ENCODE measurements at places on chromosomes 5 and 9.
A peak's percentile ranks its signal among the peaks of the same experiment; 100 is the strongest.

GRCh38 chr5:4646715-4647375, 493.3 kb upstream of the ADAMTS16 start:
- H3K36me3 ChIP-seq, result no peaks in the 10 kb centered on the region
- DNase-seq, result no peak
- H3K27me3 ChIP-seq, result no peaks in the 10 kb centered on the region
- no peak overlapping the region for H3K4me3 ChIP-seq
- no peaks in the 10 kb centered on the region for H3K4me1 ChIP-seq
- no peak overlapping the region for H3K27ac ChIP-seq

- no peak overlapping the region for H3K27ac ChIP-seq
- peaks cover 18% of the 10 kb centered on the region for H3K4me1 ChIP-seq
- DNase-seq, result peak; percentile 30
- no peak overlapping the region for H3K4me3 ChIP-seq
- H3K36me3 ChIP-seq, result peaks cover 36% of the 10 kb centered on the region
Measured at GRCh38 chr5:111734013-111734412, 23.0 kb downstream of the NREP start.

DNA sequence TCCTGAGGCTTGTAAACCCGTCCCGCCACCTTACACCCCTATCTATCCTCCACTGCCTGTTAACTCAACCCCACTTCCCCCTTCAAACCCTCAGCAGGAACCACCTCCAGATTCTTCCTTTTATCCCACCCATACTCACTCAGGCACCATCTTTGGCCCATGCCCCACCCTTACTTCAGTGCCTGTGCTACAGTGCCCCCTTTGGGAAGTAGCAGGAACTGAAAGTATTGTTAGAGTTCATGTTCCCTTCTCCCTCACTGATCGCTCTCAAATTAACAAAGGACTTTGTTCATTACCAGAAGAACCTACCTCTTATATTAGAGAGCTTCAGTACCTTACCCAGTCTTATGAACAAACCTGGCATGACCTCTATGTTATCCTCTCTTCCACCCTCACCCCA, 92.2 kb upstream of the MOCS2 start:
- no peak overlapping the region for H3K4me3 ChIP-seq
- DNase-seq, result no peak
- no peaks in the 10 kb centered on the region for H3K36me3 ChIP-seq
- no peaks in the 10 kb centered on the region for H3K27me3 ChIP-seq

- DNase-seq, result peak; percentile 85
- H3K4me3 ChIP-seq, result no peak overlapping the region
- H3K27me3 ChIP-seq, result no peaks in the 10 kb centered on the region
- H3K4me1 ChIP-seq, result peaks cover 26% of the 10 kb centered on the region
- H3K27ac ChIP-seq, result peak overlapping the region; percentile 80
- H3K36me3 ChIP-seq, result no peaks in the 10 kb centered on the region
Measured at GRCh38 chr5:143886096-143886495, 74.1 kb downstream of the HMHB1 start.

GRCh38 chr9:124799274-124800006, 22.5 kb downstream of the OLFML2A start:
- peak overlapping the region; percentile 51 for H3K27ac ChIP-seq
- peaks cover 48% of the 10 kb centered on the region for H3K36me3 ChIP-seq
- DNase-seq, result no peak

DNA sequence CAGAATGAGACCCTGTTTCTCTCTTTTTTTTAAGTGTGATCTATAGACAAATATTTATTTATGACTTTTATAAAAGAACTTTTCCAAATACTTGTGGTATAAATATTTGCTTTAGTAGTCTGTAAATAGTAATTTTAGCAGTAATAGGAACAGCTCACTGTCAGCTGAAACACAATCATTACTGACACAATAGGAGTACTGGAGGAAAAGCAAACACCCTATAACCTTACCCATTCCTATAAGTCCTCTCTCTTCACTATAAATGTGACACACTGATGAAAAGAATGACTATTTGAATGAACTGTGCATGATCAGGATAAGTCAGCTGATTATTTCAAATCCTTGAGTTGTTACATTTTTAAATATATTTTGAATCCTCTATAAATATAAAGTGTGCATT, 72.4 kb downstream of the CDH12 start:
- DNase-seq, result no peak
- H3K27ac ChIP-seq, result no peak overlapping the region
- H3K27me3 ChIP-seq, result no peaks in the 10 kb centered on the region
- H3K4me1 ChIP-seq, result no peaks in the 10 kb centered on the region
- H3K4me3 ChIP-seq, result no peak overlapping the region

DNA sequence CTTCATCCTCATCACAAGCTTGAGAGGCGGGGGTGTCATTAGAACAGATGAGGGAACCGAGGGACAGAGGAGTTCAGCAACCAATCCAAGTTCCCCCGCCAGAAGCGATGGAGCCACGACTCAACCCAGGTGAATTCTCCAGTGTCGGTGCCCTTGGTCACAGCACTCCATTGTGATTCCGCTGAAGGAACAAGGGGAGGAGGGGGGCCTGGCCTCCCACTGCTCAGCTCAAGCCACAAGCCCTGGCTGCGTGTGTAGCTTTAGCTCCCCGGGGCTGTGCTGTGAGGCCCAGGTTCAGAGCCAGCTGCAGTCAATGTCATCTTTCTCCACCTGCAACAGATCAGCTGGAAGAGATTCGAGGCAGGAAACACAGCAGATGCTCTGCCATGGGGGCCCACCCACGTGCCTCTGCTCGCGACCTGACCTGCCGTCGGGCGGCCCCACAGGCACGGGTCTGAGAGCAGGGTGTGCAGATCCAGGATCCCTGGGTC, 72.6 kb downstream of the GTF3C4 start:
- DNase-seq, result peak; percentile 68
- no peak overlapping the region for H3K27ac ChIP-seq
- H3K4me1 ChIP-seq, result peaks cover 38% of the 10 kb centered on the region
- no peak overlapping the region for H3K4me3 ChIP-seq
- H3K36me3 ChIP-seq, result no peaks in the 10 kb centered on the region
- H3K27me3 ChIP-seq, result peaks cover 50% of the 10 kb centered on the region

DNA sequence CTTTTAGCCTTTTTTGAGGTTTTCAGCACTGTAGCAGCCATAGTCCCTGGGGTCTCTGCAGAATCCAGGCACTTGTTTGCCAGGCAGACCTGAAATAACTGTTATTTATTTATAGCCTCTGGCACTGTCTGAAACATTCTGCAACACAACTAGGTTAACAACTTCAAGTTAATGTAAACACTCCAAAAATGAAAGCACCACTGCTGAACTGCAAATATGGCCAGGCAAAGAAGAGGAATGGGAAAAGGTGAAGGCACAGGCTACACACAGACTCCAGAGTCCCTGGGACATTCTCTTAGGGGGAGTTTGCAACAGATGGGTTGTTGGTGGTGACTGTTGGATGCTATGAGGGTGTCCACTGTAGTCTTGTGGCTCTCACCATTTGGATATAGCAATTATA, 369.0 kb downstream of the MAT2B start:
- no peak for DNase-seq
- H3K4me1 ChIP-seq, result no peaks in the 10 kb centered on the region
- no peak overlapping the region for H3K27ac ChIP-seq
- H3K4me3 ChIP-seq, result no peak overlapping the region
- no peaks in the 10 kb centered on the region for H3K36me3 ChIP-seq
- H3K27me3 ChIP-seq, result no peaks in the 10 kb centered on the region

GRCh38 chr9:104972242-104972866, 44.4 kb upstream of the ABCA1 start:
- H3K4me3 ChIP-seq, result no peak overlapping the region
- H3K36me3 ChIP-seq, result no peaks in the 10 kb centered on the region
- no peaks in the 10 kb centered on the region for H3K27me3 ChIP-seq
- peaks cover 19% of the 10 kb centered on the region for H3K4me1 ChIP-seq

GRCh38 chr5:169171515-169171914, 129.4 kb downstream of the SLIT3 start:
- no peaks in the 10 kb centered on the region for H3K4me1 ChIP-seq
- H3K27me3 ChIP-seq, result no peaks in the 10 kb centered on the region
- H3K27ac ChIP-seq, result no peak overlapping the region
- no peaks in the 10 kb centered on the region for H3K36me3 ChIP-seq
- H3K4me3 ChIP-seq, result no peak overlapping the region

DNA sequence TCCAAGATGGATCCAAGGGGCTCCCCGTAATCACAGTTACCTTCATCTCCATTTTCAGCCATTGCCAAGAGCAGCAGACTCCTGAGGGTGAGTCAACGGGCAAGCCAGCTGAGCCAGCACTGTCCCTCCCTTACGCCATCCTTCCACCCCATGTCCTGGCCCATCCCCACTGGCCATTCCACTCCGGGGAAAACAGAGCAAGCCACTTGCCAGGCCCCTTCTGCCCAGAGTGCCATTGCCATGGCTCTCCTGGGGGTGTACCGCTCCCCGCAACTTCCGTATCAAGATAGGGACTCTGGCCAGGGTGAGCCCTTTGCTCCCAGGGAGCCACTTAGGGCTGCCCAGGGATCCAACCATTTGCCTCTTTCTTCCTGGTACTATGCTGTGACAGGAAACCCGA, 48.9 kb upstream of the CDKN2AIPNL start:
- H3K4me3 ChIP-seq, result no peak overlapping the region
- peaks cover 8% of the 10 kb centered on the region for H3K27me3 ChIP-seq
- H3K4me1 ChIP-seq, result peaks cover 26% of the 10 kb centered on the region
- H3K36me3 ChIP-seq, result no peaks in the 10 kb centered on the region

DNA sequence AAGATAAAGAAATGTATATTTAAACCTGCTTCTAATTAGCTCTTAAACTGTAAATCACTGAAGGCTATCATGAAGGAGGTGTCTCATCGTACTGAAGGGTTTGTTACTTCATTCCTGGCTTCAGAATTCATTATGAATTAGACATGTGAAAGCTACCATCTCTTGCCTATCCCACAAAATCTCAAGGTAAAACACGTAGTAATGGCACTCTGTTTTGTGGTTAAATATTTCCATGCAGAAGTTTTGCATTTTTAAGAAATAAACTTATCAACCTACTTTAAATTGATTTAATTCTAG, 490.7 kb upstream of the NUDT12 start:
- no peak for DNase-seq
- no peak overlapping the region for H3K27ac ChIP-seq
- H3K27me3 ChIP-seq, result no peaks in the 10 kb centered on the region
- no peaks in the 10 kb centered on the region for H3K4me1 ChIP-seq
- no peak overlapping the region for H3K4me3 ChIP-seq

DNA sequence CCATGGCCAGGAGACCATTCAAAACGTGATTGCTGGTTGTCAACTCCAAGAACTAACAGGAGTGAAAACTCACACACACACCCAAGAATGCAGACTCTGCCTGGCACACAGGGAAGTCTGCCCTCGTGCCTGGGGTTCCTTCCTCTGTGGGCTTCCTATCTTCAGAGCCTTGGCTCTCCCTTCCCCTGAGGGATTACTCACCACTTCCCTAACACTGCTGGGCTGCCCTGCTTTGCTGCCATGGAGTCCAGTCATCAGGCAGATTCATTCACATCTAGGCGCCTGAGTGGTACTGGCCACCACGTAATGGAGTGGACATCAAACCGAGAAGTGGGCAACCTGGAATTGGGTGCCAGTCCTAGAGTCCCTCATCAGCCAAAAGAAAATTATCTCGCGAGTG, 76.4 kb upstream of the PRSS3 start:
- H3K27ac ChIP-seq, result no peak overlapping the region
- H3K27me3 ChIP-seq, result no peaks in the 10 kb centered on the region
- no peaks in the 10 kb centered on the region for H3K36me3 ChIP-seq
- DNase-seq, result peak; percentile 47
- H3K4me1 ChIP-seq, result peaks cover 2% of the 10 kb centered on the region

GRCh38 chr5:138364576-138364975, 12.1 kb downstream of the KDM3B start:
- no peak overlapping the region for H3K4me3 ChIP-seq
- H3K27ac ChIP-seq, result no peak overlapping the region
- H3K27me3 ChIP-seq, result no peaks in the 10 kb centered on the region
- DNase-seq, result no peak

GRCh38 chr5:24232041-24232440, 412.7 kb downstream of the CDH10 start:
- no peak overlapping the region for H3K27ac ChIP-seq
- no peak overlapping the region for H3K4me3 ChIP-seq
- H3K4me1 ChIP-seq, result no peaks in the 10 kb centered on the region
- no peak for DNase-seq
- H3K36me3 ChIP-seq, result no peaks in the 10 kb centered on the region
- H3K27me3 ChIP-seq, result no peaks in the 10 kb centered on the region

DNA sequence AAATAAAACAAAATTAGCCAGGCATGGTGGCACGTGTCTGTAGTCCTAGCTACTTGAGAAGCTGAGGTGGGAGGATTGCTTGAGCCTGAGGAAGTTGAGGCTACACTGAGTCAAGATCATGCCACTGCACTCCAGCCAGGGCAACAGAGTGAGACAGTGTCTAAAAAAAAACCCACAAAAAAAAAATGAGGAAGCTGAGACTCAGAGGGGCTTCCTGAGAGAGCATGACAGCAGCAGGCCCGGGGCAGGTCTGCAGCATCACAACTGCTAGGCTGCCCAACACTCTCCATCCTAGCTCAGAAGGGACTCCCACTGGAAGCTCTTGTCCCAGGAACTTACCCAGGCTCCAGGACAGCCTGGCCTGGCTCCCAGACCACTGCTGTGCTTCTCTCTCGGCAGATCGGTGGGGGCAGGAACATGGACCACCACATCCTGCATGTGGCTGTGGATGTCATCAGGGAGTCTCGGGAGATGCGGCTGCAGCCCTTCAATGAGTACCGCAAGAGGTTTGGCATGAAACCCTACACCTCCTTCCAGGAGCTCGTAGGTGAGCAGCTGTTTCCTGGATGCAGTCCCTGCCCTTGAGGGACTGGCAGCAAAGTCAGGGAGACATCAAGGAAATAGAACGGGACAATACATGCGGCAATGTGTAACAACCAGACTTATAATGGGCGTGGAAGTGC, 19.1 kb downstream of the PTGS1 start:
- H3K4me1 ChIP-seq, result peaks cover 36% of the 10 kb centered on the region
- no peak overlapping the region for H3K27ac ChIP-seq
- H3K27me3 ChIP-seq, result no peaks in the 10 kb centered on the region
- H3K4me3 ChIP-seq, result no peak overlapping the region
- no peaks in the 10 kb centered on the region for H3K36me3 ChIP-seq

- no peak for DNase-seq
- no peak overlapping the region for H3K27ac ChIP-seq
- H3K36me3 ChIP-seq, result peaks cover 4% of the 10 kb centered on the region
- H3K4me1 ChIP-seq, result peaks cover 13% of the 10 kb centered on the region
- H3K4me3 ChIP-seq, result no peak overlapping the region
Measured at GRCh38 chr9:94768766-94769165, 42.3 kb downstream of the AOPEP start.

DNA sequence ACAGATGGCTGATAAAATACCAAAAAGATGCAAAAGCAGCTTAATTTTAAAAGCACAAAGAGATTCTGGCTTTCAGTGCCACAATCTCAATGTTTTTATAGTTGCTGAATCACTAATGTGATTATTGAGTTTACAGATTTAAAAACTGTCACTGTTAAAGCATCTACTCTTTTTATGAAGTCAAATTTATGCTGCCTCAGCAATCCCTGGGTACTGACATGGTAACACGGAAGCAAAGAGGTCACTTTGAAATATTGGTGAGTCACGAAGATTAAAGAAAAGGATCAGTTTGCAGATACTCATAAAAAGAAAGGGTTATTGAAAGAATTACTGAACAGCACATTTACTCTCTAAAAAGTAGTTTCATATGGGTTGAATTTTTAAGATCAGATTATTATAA, 39.7 kb upstream of the HMGCS1 start:
- no peaks in the 10 kb centered on the region for H3K27me3 ChIP-seq
- no peaks in the 10 kb centered on the region for H3K36me3 ChIP-seq
- no peak for DNase-seq
- peaks cover 2% of the 10 kb centered on the region for H3K4me1 ChIP-seq
- H3K27ac ChIP-seq, result no peak overlapping the region
- H3K4me3 ChIP-seq, result no peak overlapping the region

- H3K27ac ChIP-seq, result no peak overlapping the region
- H3K4me1 ChIP-seq, result no peaks in the 10 kb centered on the region
- DNase-seq, result no peak
- H3K27me3 ChIP-seq, result no peaks in the 10 kb centered on the region
Measured at GRCh38 chr5:40124367-40124766, 555.3 kb upstream of the PTGER4 start.

GRCh38 chr5:139482050-139482889, at the start of gene STING1:
Gene STING1 (minus strand): TSS chr5:139482758. CDS start chr5:139481704, 1,054 bp downstream.
- H3K4me3 ChIP-seq, result peak within 1 kb of the TSS; percentile 59
- H3K27ac ChIP-seq, result peak within 1 kb of the TSS; percentile 98
- H3K4me1 ChIP-seq, result peaks cover 37% of the 10 kb centered on the region
